Cerebellum (tissue), 4 donors: ENCODE measurements at places on chromosomes 5 and 9. TPM values are rescaled to one million over a fixed set of nuclear protein-coding genes. Genes with fewer than 3 reads are reported as not detected.

ENTPD2 gene
- 0.45 TPM for total RNA-seq

OR1J2 gene
- not detected for total RNA-seq

DMRT3 gene
- not detected for total RNA-seq

MSMP gene
- not detected for total RNA-seq

WDR38 gene
- total RNA-seq, result 0.27 TPM

NOP16 gene
- total RNA-seq, result 4.9 TPM

HINT1 gene
- total RNA-seq, result 125 TPM

LIX1 gene
- total RNA-seq, result 5.4 TPM

CARD9 gene
- 1.9 TPM for total RNA-seq

FOXI1 gene
- not detected for total RNA-seq
